ENCODE measurements at places on chromosomes 2 and 18. TPM values are rescaled to one million over a fixed set of nuclear protein-coding genes. Genes with fewer than 3 reads are reported as not detected.

DNA sequence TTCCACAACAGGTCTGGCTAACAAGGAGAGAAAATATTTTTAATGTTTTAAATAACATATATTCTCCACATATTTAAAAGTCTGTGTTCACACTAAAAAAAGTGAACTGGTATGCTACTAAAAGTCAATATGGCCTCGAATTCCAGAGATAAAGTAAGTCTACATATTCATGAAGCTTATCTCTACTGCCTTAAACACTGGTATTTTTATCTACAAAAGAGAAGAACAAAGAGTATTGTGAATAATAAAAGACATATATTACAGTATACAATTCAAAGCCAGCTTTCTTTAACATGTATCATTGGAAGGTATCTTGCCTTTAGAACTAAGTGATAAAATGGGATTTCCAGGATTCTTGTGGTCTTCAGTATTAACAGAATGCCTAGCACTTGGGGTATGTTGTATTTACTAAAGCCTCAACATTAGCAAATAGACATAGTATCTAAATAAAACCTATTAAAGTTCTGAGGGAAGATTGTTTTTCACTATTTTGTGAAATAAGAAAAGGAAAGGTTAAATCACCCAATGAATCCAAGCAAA lies 302.8 kb upstream of the CCDC68 start:
- no peak for DNase-seq

- DNase-seq = no peak
Observed at GRCh38 chr18:78376046-78376445, 603.6 kb upstream of the SALL3 start.

GRCh38 chr2:238286987-238287736 lies 1.2 kb downstream of the PER2 start:
- DNase-seq = no peak

DNA sequence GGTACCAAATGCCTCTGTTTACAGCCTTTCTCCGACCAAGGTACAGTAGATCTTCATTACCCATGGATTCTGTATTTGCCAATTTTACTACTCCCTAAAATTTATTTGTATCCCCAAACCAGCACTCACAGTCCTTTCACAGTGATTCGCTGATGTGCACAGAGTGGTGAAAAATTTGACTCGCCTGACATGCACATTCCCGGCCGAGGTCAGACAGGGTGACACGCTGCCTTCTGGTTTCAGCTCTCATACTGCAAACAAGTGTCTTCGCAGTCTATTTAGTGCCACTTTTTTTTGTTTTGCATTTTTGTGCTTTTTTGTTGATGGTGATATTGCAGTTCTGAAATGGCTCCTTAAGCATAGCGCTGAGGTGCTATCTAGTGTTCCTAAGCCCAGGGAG lies 71.0 kb downstream of the MAPK4 start:
- DNase-seq = no peak

DNA sequence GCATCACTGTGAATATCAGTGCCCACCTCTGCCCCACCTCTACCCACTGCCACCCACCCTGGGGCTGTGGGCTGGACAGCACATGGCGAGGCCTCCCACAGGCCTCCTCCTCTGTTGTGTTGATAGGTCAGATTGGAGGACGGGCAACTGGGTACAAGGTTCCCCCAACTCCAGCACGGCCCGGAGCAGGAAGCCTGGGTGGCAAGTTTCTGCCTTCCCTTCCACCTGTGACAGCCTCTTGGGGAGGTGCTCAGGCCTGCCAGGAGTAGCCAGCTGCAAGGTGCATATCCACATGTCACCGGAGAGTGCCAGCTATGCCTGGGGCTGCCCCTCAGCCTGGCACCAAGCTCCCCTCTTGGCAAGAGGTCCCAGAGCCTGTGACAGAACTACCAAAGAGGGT lies 6.9 kb upstream of the ECEL1 start:
- no peak for DNase-seq

GRCh38 chr2:70391259-70391658 lies 89.4 kb upstream of the FAM136A start:
- DNase-seq = no peak

DNA sequence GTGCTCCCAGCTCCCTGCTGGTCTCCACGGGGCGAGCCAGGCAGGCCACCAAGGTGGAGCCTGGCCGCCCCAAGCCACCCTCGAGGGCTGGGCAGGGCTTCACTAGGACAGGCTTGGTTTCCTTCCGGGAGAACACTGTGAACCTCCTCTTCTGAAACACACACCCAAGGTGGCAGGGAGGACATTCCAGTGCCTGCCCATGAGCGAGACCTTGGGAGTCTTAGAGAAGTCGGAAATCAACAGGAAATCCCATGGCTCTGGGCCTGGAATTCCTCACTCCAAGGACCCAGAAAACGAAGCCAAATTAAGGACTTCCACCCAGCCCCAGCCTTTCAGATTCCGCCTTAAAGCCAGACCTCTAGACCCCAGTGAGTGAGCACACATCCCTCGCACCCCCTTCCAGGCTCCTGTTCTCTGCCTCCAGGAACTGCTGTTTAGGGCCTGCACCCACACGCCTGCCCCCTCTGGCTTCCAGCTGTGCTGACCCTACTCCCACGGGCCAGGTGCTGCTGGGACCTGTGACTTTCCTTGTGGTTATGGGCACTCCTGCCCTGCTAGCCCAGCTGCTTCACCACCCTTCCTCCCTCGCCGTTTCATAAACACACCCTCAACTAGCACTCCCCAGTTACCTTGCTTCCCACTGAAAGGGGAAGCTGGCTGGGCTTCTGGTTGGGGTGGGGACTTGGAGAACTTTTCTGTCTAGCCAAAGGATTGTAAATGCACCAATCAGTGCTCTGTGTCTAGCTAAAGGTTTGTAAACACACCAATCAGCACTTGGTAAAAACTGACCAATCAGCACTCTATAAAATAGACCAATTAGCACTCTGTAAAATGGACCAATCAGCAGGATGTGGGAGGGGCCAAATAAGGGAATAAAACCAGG lies 13.7 kb downstream of the GPR17 start:
- no peak for DNase-seq

DNA sequence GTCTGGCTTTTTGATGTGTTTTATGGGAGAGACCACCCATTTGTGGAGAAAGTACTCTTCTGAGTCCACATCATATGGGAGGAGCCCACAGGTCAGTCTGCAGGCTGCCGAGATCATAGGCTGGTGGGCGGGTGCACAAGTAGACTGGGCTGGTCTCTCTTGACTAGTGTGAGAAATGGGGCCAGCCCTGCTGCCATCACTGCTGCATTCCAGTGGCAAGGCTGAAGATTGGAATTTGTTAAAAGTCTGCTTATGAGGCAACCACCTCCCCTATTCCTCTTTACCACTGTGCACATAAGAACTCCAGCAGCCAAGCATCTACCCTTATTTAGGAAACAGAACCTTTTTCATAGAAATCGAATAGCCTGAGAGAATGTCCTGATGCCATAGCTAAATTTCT lies 200.7 kb downstream of the DIS3L2 start:
- DNase-seq = no peak

GRCh38 chr2:227394401-227394800 lies 6.7 kb upstream of the SCYGR1 start:
- DNase-seq = no peak

DNA sequence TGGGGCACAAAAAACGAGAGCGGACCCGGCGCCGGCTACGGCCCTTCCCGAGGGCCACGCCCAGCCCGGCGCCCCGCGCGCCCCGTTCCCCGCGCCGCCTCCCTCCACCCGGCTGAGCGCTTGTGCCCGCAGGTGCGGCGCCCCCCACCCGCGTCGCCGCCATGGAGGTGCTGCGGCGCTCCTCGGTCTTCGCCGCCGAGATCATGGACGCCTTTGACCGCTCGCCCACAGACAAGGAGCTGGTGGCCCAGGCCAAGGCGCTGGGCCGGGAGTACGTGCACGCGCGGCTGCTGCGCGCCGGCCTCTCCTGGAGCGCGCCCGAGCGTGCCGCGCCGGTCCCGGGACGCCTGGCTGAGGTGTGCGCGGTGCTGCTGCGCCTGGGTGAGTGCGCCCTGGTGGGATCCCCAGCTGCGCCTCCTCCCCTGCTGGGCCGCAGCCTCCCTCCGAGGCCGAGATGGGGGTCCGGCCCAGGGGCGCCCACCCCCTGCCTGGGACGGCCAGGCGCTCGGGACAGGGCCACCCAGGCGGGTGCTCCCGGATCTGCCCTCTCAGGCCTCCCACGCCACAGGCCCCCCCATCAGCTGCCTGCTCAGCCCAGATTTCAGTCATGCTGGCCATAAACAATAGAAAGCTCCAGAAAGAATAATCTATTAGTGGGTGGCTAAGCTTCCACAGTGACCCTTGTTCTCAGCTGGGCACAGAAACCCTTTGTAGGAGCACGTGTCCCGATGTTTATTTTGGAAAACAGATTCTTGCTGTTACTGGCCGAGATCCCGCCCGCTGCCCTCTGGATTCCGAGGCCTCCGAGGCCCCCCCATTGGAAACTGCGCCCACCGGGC lies 997 bp downstream of the BOK start:
- DNase-seq = peak; percentile 70

DNA sequence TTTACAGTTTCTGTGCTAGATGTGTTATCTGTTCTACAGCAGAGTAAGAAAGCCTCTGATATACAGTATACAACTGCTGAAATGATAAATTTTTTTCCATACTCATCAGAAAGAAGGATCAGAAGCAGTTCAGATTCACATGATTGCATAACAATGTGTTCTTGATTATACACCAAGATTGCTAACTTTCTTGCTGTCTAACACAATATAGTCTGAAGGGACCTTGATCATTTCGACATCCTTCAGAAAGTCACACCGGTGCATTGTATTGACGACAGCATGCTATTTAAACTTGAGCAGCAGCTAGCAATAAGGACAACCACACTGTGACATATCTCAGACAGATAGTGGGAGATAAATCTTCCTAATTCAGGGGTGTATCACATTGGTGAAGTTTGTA lies 127.2 kb downstream of the PDE1A start:
- no peak for DNase-seq

DNA sequence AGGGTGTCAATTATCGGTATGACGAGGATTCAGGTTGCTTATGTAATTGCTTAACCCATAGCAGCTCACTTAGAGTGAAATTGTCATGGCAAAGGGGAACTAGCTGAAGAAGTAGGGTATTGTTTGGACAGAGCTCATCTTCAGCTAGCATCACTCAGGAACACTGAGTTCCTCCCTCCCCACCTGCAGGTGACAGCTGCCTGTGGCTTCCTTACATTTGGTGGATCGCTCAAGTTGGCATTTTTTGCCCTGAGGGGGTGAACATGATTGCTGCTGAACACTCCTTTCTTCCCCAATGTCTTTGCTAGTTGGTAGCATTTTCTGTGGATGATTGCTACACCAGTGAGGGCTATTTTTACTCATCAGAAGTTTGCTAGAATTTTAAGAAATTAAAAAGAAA lies 86.7 kb upstream of the THUMPD2 start:
- no peak for DNase-seq

- DNase-seq = no peak
Observed at GRCh38 chr2:240985881-240986786, 12.3 kb upstream of the SNED1 start.

DNA sequence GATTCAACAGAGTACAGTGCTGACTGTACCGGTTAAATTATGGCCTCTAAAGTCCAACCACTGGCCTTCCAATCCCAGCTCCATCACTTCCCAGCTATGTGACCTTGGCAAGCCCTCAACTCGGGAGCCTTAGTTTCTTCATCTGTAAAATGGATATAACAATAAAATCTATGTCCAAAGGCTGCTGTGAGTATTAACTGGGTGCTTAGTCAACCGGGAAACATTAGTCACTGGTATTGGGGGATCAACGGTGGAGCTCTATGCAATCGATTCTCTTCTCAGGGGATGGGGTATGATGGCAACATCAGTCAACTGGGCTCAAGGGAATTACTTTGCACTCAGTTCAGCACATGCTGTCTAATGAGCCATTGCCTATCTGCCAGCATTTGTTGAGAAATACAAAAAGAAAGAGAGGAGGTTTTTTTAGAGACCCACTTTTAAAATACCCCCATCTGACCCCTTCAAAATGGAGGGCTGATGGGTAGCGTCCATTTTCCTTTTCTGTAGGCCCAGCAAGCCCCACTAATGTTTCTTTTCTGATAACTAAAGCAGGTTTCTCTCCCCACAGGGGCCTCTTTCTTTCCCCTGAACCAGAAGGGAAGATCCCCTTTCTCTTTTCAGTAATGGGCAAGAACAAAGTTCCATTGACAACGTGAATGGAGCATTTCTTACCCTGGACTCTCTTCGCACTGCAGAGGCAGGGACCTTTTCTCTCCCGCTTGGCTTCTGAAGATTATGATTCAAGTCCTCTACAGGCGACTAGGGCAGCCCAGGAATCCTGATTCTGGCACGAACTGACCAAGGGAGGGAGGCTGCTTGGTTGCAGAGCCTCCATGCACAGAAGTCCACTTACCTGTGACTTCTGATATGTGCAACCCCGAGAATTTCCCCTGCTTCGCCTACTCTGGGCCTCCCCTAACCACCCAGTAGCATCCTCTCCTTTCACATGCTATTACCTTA lies 8.7 kb upstream of the AGFG1 start:
- DNase-seq = no peak

- no peak for DNase-seq
Observed at GRCh38 chr2:175838979-175839378, 163.1 kb downstream of the LNPK start.

RBM45 gene
- 19.0 TPM for total RNA-seq

MC4R gene
- total RNA-seq = not detected

PSMD14 gene
- total RNA-seq = 347 TPM

AQP4 gene
- 0.80 TPM for total RNA-seq

DNAJC5G gene
- total RNA-seq = not detected

ATP5F1A gene
- 878 TPM for total RNA-seq

FAM161A gene
- 2.7 TPM for total RNA-seq

All from Daoy (cell line).